Activated T-cell treated with anti-CD3 and anti-CD28 coated beads, Interleukin-2, amount 50 U/mL, for 1 hour (primary cell): ENCODE measurements at places on chromosomes 7 and 10.

GRCh38 chr7:80182630-80183276, 48.1 kb downstream of the GNAI1 start:
- no peak for DNase-seq

DNA sequence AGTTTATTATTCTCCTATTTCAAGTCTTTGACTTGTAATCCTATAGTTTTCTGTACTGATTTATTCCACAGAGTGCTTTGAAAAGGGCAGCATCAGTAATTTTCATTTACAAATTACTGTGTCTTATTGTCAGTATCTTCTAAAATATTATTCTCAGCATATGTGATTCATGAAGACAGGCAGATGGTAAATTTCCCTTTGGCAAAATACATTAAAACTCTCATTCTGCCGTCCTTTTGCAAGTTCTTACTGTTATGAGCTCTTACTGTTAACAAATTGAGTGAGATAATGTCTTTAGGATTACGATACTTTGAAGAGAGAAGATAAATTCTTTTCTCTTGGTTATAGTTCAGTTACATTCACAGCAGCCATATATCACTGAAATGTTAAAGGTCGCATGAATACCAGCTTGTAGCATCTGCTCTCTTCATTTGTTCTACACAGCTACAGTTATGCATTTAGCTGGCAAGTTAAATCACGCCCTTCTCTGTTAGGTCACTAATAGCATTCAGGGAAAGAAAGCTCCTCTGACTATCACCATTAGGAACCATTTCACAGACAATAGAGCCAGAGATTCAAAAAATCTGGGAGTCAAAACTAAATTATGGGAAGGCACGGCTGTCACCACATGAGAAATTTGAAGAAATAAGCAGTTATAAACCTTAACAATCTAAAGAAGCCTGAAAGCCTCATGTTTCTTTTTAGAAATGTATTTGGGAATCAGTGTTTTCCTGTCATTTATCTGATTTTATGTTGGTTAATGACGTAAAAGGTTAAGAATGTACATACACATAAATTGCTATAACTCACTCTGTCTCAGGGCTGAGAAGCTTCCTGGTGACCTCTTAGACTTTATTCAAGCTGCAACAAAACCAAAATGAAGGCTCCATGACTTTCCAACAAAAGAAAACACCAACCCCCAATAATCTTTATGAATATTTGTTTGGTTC, 109.6 kb upstream of the SP4 start:
- no peak for DNase-seq

DNA sequence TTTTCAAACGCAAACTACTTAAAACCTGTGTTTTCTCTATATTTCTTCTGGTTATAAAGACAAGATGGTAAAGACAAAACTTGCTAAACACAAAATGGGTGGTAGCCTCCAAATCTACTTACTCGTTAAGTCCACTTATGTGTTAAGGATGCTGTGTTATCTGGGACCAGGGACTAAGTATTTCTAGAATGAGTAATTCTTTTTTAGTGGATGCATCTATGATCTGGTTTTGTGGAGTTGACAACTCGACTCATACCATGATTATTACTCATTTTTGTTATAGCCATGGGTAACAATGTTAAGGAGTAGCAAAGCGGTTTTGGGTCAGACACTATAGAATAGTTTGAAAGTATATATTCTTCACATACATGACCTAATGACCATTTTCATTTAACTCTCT, 239.5 kb upstream of the FOXP2 start:
- DNase-seq: no peak

- DNase-seq: no peak
These were observed 40.3 kb upstream of the EFCAB10 start for GRCh38 chr7:105621617-105622016.

GRCh38 chr7:79386688-79387422, 66.6 kb downstream of the MAGI2 start:
- no peak for DNase-seq

DNA sequence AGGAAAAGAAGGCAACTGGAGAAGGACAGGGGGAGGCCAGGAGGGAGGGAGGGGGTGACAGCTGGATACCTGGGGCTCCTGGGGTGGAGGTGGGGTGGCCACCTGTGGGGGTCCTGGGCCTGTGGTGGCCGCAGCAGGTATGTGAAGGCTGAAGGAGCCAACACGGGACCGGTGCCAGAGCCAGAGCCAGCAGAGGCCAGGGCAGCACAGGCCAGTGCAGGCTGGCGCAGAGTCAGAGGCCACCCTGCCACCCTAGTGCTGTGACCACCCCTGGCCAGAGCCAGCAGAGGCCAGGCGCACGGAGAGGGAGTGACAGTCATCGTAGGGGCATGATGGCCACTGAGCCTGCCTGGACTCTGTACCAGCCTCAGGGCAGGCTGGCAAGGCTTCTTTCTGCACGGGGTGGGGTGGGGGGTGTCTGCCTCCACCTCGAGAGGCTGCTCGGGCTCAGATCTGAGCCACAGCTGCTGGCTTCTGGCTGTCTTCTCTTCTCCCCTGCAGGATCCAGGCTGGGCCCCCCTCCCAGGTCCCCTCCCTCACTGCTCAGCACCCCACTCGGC, 28.8 kb downstream of the YKT6 start:
- DNase-seq: no peak

- no peak for DNase-seq
These were observed 1152.0 kb downstream of the SORCS3 start for GRCh38 chr10:105793071-105793470.
